ENCODE measurements at places on chromosomes 5 and 9.

DNA sequence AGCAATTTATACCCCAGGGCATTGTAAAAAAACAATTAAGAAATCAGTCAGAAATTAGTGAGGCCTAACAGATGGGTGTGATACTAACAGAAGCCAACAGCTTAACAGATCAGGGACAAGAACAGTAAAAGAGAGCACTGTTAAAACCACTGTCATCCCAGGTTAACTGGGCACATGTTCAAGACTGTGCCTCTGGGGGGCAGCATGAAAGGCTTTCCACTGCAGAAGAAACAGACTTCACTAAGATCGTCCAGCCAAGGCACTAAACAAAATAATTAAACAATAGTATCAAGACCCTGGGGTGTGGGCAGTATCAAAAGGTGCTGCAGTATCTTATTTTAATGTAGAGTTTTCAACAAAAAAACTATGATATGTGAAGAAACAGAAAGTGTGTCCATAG lies 43.5 kb downstream of the FBN2 start:
- no peak for DNase-seq

- DNase-seq, result no peak
Observed at GRCh38 chr9:137349471-137350033, 47.5 kb upstream of the NRARP start.

DNA sequence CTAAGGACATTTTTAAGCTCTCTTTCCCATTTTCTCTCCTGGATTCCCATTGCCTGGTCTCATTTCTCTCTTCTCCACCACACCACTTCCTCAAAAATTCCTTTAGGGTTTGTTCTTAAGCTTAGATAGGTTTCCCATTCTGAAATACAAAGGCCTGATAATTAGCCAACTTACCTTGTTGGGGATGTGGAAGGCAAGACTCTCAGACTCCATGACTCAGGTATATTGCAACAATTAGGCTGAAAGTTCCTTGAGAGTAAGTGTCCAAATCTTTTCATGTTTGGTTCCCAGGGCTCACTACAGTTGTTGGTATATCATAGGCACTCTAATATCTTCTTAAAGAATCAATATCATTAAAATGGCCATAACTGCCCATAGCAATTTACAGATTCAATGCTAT lies 43.6 kb downstream of the FXN start:
- no peak for DNase-seq

DNA sequence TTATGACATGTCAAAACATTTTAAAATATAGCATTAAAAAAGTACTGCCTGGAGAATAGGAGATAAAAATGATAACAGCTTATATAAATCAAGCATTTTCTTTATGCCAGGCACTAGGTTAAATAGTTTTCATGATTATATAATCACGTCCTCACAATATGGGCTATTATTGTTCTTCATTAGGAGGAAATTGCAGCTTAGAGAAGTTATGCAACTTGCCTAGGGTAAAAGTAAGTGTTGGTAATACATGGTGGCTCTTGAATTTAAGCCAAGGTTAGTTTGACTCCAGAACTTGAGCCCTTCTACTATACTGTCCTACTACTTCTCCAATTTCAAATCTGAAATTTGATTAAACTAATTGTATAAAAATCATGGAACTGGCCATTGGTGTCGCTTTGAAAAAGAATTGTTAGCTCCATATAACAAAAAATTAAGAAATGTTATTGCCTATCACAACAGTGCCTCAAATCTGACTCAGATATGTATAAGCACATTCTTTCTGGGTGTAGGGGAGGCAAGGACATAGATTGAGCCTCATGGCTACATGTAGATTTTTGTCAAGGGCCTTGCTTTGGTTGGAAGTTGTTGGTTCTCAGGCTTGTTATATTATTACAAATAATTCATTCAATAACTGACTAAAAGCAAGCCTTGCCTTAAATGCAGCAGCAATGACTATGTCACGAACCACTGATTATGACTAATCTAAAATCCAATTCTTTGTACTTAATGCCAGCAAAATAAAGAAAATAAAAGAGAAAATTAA lies 223.5 kb upstream of the DAB2 start:
- DNase-seq, result no peak

DNA sequence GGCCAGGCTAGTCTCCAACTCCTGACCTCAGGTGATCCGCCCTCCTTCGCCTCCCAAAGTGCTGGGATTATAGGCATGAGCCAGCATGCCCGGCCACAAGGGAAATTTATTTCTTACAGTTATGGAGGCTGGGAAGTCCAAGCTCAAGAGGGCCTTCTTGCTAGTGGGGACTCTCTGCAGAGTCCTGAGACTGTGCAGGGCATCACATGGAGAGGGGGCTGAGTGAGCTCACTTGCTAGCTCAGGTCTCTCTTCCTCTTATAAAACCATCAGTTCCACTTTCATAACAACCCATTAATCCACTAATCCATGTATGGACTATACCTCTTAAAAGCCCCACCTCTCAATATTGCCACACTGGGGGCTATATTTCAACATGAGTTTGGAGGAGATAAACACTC lies 5.1 kb upstream of the SPIN1 start:
- no peak for DNase-seq

DNA sequence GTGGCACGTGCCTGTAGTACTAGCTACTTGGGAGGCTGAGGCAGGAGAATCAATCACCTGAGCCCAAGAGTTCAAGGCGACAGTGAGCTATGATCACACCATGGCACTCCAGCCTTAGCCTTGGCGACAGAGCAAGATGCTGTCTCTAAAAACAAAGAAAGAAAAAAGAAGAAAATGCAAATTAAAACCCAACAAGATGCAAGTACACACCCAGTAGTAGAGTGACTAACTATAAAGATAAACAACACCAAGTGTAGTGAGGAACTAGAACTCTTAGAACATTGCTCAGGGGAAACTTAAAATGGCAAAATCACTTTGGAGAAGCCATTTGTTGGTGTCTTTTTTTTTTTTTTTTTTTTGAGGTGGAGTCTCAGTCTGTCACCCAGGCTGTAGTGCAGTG lies 34.7 kb upstream of the RARS1 start:
- no peak for DNase-seq
